ENCODE measurements at places on chromosomes 13 and 19.

DNA sequence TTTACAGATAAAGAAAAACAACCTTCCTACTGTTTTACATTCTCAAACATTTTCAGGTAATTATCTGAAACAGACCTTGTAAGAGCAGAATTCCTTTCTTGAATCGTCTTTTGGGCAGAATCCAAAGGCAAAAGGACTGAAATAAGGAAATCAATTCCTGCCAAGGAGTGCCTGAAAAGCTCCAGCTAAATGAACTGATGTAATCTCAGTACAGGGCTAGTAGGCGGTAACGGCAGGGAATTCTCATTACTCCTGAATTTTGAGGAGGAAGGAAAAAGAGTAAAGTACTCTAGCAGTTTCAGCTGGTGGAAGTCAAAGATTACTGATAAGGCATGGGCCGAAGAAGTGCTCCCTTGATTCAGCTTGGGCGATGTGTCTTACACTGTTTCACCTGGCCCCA, 168.4 kb downstream of the PCDH9 start:
- no peak for DNase-seq

DNA sequence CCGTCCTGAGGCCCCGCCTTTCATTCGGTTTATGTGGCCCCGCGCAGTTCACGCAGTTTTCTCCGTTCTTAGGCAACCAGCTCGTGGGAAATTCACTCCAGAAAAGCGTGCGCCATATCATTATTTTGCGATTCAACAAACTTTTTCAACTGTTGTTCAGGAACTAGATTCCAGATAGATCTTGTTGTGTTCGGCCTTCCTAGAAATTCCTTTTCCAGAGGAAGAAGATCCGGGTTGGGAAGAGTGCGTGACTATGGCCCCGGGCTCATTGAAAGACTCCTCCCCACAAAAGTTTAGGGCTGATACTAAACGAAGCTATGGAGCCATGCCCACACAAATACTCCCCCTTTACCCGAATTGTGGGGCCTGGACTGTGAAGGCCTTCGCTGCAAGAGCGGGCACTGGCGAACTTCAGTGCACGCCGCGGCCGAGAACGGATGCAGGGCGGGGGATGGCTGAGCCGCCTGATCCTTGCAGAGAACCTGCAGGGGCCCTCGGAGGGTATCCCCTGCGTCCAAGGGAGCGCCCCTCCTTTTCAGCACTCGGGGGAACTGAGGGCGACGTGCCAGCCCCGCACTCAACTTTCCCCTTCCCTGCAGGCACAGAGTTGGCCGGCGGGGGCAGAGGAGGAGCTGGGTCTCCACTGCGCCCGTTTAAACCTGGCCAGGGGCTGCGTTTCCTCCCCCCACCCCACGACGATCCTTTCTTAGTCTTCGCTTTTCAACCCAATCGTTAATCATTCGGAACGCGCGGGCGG, 904 bp upstream of the SOX1 start:
- DNase-seq, result no peak

GRCh38 chr13:26987486-26988013, 184.1 kb downstream of the USP12 start:
- no peak for DNase-seq

- DNase-seq, result no peak
These were observed 47.0 kb downstream of the ESD start for GRCh38 chr13:46749951-46750350.

GRCh38 chr19:21022996-21023395, 2.5 kb downstream of the ZNF430 start:
- DNase-seq, result peak; percentile 48

- no peak for DNase-seq
These were observed 17.7 kb upstream of the CSNK1G2 start for GRCh38 chr19:1923319-1923718.

DNA sequence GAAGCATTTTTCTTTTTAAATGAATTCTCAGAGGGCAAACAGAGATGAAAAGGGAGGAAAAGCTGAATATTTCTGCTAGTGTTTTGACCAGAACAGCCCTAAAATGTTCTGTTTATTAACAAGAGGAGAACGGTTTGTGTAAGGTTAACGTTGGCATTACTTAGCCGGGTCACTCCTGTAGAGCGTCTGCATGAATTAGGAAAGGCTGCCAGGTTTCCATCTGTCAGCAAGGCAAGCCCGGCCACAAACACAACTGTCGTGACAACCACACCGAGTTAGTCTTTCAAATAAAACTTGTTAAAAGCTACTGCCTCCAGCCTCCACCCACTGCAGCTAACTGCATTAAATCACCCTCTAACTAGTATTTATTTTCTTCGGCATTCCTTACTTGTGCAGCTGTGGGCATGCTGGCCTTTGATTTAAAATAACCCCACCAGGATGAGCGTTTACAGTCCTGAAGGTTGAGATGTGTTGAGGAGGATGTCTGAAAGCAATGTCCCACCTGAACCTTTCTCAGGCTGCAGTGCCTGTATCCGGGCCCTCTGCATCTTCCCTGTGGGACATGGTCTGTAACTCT, 527.9 kb downstream of the FGF9 start:
- DNase-seq, result peak; percentile 0

- no peak for DNase-seq
These were observed 2.7 kb upstream of the CAPS start for GRCh38 chr19:5911366-5911765.

GRCh38 chr13:35598233-35598632, 121.7 kb upstream of the MAB21L1 start:
- DNase-seq, result no peak

- DNase-seq, result no peak
These were observed 22.9 kb downstream of the TNFRSF19 start for GRCh38 chr13:23593148-23593547.
